AG10803 (cell line): ENCODE measurements at places on chromosomes 2 and 18.

DNA sequence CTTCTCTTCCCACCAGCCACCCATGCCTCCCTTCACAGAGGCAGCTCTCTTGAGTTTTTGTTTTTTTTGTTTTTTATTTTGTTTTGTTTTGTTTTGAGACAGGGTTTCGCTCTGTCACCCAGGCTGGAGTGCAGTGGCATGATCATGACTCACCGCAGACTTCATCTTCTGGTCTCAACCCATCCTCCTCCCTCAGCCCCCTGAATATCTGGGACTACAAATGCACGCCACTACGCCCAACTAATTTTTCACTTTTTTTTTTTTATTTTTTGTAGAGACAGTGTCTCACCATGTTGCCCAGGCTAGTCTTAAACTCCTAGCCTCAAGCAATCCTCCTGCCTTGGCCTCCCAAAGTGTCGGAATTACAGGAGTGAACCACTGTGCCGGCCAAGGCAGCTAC lies 161.4 kb downstream of the TRABD2A start:
- no peak for DNase-seq

DNA sequence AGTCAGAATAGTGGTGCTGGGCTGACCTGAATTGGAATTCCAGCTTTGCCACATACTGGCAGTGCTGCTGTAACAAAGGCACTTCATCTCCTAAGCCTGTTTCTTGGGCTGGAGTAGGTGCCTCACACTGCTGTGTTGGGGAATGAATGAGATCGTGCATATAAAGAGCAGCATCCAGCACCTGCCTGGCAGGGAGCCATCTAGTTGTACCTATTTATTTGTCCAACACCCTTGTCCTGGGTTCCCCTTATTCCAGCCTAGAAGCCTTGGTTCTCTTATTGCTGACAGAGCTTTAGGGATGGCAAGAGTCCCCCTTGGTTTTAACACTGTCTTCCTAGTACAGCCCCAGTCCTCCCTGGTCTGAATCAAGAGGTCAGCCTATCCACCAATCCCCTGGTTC lies 275.3 kb upstream of the RAB12 start:
- no peak for DNase-seq

DNA sequence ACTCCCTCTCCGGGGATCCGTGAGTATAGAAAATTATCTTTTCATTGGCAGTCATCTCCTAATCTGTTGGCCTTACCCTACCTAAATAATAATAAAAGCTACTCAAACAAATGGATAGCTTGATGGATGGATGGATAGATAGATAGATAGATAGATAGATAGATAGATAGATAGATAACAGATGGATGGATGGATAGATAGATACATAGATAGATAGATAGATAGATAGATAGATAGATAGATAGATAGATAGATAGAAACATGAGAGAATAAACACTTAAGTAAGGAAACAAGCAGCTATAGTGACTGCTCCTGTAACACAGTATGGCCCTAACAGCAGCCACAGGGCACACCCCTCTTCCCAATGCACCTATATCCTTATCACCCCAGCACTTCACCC lies 35.1 kb downstream of the MRPL30 start:
- DNase-seq, result no peak

DNA sequence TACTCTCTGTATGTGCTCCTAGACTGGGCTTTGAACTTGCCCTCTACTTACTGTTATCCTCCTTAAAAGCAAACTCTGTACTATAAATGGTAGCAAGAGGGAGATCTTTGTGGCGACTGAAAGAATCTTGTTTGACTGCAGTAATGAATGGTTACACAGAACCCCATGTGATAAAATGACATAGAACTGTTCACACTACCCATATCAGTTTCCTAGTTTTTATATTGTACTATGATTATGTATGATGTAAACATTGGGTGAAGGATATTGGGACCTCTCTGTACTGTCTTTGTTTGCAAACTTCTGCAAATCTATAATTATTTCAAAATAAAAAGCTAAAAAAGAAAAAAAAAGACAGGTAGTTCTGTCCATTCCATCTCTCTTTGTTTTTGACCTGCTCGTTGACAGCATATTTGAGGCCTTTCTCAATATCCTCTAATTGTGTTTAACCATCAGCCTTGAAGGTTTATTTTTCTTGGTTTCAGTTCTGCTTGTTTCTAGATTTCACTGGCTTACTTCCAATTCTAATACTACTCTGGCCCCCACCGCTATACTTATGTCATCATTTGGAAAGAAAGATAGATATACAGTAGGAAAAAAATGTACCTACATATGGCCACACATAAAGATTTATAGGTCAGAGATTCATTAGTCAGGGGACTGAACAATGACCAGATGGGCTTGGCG lies 79.2 kb upstream of the MYO3B start:
- no peak for DNase-seq

DNA sequence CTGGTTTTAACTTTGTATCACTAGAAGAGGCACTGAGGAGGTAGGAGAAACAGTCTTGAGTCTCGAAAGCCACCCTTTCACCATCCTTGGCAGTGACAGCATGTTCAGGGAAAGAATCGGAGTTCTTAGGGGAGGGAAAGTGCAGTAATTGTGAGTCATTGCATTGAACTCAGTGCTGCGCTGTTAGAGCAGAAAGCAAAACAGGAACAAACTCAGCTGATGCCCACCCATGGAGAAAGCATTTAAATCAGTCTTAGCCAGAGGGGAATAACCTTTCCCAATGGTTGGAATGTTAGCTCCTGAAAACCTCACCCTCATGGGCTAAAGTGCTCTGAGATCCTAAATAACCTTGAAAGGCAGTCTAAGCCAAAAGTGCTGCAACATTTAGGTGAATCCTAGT lies 845.6 kb upstream of the CNTNAP5 start:
- no peak for DNase-seq

GRCh38 chr2:31704561-31705212 lies 123.9 kb upstream of the SRD5A2 start:
- DNase-seq, result no peak

GRCh38 chr2:166901336-166901735 lies 13.1 kb downstream of the XIRP2 start:
- no peak for DNase-seq

- no peak for DNase-seq
These were observed 617 bp upstream of the ALPG start for GRCh38 chr2:232405943-232406510.

DNA sequence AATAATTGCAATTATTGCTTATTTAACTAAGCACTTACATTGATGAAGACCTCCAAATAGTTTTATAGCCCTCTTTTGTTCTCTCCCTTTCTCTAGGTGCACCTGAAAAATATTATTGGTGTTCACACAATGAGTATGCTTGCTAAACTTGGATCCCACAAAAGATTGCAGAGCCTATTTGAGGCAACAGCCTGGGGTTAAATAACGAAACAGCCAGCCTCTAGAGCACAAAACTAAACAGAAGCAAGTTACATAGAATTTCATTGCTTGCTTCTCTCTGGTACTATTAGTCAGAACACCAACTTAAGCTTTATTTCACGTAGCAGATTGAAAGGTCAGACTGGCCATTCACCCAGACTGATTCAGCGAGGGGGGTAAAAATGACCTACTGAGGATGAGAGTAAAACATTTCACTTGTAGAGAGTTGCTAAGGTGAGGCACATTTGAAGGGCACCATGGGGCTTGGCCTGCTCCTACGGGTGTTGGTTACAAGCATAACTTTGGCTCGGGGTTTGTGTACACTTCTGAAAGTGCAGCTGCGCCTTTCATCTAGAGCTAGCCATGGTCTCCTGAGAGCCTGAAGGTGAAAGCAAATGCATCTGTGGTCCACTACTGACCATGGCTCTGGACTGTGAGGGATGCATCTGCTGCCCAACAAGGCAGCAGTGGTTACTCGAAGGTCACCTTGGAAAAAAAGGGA lies 225.1 kb upstream of the LRRTM1 start:
- no peak for DNase-seq

DNA sequence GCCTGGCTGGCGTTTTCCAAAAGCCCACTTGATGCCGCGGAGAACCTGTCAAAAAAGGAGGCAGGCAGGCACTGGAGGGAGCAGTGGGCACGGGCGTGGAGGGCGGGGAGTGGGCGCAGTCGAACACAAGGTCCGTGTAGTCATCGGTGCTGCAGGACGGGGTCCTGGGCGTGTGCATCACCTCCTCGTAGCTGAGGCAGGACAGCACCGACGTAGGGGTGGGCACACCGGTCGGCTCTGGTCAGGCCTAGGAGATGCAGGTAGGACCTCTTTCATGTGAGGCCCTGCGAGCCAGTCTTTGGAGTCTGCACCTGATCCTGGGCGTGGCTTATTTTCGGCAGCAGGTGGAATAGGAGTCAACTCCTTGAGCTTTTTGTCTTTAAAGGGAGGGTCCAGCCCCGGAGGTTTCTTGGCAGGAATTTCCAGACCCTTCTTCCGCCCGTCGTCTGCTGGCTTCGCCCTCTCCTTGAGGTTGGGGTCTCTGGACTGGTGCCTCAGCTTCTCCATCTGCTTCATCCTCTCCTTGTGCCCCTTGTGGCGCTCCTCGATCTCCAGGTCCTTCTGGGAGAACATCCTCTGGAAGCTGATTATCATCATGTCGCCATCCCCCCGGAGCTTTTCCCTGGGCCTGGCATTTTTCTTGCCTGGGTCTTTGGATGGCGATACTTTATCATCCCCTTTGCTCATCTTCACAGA lies 892.5 kb upstream of the LRRTM1 start:
- no peak for DNase-seq

- no peak for DNase-seq
These were observed 80.6 kb upstream of the DOCK10 start for GRCh38 chr2:225122583-225123486.

- no peak for DNase-seq
These were observed 9.8 kb upstream of the EPG5 start for GRCh38 chr18:45976974-45977373.

DNA sequence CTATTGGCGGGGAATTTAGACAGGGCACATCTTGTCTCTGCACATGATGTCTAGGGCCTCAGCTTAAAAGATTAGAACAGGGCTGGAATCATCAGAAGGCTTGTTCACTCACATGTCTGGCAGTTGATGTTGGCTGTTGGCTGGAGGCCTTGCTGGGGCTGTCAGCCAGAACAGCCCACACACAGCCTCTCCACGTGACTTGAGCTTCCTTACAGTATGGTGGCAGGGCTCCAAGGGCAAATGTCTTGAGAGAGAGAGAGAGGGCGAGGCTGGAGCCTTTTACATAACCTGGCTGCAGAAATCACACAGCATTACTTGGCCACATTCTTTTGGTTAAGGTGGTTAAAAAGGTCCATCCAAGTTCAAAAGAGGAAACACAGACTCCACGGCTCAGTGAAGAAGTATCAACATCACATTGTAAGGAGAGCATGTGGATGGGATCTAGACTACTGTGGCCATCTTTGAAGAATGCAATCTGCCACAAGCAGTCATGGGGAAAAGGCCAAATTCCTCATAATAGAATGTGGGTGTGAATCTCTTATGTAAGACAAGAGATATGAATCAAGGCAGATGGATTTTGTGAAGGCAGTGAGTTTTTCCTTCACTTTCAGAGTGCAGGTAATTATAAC lies 30.4 kb downstream of the SRSF7 start:
- peak; percentile 98 for DNase-seq

GRCh38 chr2:180819106-180819505 lies 161.3 kb upstream of the UBE2E3 start:
- DNase-seq, result no peak

DNA sequence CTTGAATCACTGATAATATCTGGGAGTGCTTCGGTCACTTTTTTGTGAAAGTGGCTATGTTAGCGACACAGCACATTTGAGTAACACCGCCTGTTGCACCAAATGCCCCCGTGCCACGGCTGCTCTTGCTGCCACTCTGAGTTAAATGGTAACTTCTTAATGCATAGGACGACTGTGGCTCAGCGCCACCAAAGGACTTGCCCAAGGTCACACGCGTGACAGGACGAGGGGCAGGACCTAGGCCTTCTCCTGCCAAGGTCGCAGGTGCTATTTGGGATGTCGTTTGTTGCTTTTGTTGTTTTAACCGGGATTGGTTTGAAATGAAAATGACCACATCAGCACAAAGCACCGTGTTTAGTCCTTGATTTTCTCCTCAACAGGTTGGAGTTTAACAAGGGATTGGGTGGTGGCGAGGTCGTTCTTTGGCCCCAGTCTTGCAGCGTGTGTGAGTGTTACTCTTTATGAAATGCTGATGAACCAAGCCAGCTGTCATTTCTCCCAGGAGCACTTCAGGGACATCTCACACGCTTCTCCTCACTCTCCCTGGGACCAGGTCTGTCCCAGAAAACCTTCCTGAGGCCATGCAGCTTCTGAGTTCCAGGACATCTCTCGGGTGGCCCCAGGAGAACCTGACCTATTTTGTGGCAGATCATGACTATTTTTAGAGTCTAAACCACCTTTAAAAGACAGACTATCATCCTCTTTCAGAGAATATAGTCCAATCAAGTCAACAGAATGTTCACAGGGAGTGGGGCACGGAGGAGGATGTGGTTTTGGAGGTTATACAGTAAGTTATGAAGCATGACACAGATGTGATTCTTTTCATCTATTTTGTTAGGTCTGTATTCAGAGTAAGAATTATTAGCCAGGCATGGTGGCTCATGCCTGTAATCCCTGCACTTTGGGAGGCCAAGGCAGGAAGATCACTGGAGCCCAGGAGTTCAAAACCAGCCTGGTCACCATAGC lies 49.9 kb downstream of the MTCL1 start:
- peak; percentile 80 for DNase-seq

- DNase-seq, result no peak
These were observed 94.3 kb upstream of the DOCK10 start for GRCh38 chr2:225136552-225136951.

DNA sequence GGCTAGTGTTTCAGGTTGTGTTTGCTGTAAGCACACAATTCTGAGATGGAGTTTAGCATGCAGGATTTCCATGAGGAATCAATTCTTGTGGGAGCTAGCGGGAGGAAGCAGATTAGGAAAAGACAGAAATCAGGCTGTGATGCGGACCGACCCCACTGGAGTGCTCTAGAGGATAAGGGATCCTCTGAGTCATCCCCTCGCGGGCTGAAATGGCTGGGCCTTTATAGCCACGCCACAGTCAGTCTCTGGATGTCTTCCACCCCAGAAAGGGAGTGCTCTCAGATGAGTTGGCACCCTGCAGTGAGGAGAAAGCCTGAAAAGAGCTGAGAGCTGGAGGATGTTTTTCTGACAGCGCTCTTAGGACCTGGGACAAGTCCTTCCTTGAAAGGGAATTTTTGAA lies 102.4 kb downstream of the GALNT3 start:
- peak; percentile 48 for DNase-seq

DNA sequence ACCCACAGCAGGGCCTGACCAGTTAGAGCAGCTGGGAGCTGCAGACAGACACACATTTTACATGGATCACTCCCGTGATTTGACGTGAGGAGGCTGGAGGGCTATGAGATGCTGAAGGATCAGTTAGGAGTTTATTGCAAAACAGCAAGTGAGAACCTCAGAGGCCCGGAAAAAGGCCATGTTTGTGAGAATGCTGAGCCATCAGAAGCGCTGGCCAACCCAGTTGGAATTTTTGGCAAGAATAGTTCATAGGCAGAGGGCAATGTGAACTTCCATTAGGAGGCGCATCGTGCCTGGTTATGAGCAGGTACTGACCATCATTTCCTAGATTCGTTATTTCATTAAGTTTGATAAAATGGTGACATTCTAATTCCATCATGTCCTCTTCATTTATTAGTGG lies 23.3 kb upstream of the LMAN1 start:
- no peak for DNase-seq

GRCh38 chr2:36672199-36672598 lies 24.3 kb upstream of the VIT start:
- DNase-seq, result peak; percentile 68
